ENCODE measurements at places on chromosomes 2 and 18.

GRCh38 chr2:120516679-120517314 lies 170.9 kb downstream of the INHBB start:
- no peak for DNase-seq

DNA sequence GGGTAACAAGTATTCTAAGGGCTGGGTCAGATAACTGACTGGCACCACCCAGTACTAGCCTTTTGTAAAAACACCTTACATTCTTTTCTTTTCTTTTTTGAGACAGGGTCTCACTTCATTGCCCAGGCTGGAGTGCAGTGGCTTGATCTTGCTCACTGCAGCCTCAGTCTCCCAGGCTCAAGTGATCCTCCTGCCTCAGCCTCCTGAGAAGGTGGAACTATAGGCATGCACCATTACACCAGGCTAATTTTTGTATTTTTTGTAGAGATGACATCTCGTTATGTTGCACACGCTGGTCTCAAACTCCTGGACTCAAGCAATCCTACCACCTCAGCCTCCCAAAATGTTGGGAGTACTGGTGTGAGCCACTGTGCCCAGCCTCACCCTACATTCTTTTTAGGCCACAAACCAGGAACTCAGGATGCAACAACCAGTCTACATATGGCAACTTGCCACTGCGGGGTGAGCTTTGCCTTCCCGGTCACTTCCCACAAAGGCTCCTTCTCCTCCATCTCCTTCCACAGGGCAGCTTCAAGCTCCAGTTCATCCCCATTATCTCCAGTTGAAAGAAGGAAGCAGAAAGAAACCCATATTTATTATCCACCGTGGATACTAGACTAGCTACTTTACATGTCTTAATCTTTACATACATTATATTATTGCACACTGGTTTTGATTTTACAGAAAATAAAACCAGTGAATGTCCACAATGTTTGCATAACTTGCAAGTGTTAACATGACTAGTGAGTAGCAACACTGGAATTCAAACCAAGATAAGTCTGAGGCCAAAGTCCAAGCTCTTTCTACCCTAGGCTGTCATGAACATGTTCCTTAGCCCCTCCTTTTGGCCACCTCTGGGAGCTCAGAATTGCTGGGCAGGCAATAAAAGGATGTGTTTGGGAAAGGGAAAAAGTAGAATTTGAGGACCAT lies 23.7 kb upstream of the AP1S3 start:
- no peak for DNase-seq

DNA sequence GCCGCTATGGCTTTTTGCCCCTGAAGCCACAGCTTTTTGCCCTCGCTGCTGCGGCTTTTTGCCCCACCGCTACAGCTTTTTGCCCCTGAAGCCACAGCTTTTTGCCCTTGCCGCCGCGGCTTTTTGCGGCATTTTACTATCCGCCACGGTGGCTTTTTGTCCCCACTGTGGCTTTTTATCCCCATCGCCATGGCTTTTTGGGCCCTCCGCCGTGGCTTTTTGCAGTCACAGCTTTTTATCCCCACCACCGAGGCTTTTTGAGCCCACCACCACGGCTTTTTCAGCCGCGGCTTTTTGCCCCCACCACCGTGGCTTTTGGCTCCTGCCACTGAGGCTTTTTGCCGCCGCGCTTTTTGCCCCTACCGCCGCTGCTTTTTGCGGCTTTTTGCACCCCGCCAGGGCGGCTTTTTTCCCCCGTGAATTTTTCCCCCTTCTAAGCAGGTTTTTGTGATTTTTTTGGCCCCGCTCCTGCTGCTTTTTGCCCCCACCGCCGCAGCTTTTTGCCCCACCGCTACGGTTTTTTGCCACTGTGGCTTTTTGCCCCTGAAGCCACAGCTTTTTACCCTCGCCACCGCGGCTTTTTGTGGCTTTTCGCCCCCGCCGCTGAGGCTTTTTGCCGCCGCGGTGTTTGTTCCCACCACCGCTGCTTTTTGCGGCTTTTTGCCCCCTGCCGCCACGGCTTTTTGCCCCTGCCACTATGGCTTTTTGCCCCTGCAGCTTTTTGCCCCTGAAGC lies 2797.2 kb upstream of the TEKT4 start:
- DNase-seq: no peak

DNA sequence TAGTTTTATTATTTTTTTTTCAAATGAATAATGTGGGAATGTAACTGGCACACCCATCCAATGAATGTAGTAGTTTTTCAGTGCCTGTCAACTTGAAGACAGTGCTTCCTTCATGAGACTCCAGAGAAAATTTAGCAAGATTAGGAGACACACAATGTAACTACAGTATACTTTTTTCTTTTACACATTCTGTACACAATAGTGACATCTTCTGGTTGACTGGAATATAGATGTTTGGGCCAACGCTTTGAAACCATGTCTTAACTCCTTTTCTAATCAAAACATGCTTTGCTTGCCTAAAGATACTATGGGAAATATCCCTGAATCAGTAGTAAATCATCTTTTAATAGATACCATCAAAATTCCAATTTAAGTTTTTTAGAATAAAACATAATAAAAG lies 229.5 kb upstream of the ZC3H15 start:
- no peak for DNase-seq
